ENCODE measurements at places on chromosomes 3 and 15.

DNA sequence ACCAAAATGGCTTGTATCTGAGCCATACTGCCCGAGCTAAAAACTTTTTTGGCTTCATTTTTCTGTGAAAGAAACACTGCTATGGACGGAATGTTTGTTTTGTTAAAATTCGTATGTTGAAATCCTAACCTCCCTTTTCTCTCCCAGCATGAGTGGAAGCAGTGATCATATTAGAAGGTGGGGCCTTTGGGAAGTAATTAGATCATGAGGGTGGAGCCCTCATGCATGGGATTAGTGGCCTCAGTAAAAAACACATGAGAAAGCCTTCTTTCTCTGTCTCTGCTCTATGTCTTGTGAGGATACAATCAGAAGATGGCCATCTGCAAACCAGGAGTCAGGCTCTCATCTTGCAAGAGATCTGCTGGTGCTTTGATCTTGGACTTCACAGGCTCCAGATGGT lies 7.4 kb upstream of the FNDC3B start:
- no peak for DNase-seq

DNA sequence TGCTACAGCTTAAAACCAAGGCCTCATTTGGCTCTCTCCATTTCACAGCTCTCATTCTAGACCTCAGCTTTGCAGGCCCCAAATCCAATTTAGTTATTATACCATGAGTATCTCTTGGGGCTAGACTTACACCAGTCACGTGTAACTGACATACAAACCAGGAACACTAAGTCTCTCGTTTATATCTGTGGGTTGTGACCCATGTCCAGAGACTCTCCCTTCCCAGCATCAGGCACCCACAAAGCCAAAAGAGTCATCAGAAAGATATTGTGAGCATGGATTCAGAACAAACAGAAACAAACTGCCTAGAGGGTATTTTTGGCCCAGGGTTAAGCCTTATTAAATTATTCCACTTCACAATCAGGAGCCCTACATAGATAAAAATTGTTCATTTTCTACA lies 5.6 kb upstream of the CCDC13 start:
- DNase-seq = no peak

GRCh38 chr3:129315223-129315997 lies 36.7 kb downstream of the HMCES start:
- DNase-seq = peak; percentile 32

- DNase-seq = no peak
These were observed 42.2 kb downstream of the C3orf38 start for GRCh38 chr3:88191872-88192409.

DNA sequence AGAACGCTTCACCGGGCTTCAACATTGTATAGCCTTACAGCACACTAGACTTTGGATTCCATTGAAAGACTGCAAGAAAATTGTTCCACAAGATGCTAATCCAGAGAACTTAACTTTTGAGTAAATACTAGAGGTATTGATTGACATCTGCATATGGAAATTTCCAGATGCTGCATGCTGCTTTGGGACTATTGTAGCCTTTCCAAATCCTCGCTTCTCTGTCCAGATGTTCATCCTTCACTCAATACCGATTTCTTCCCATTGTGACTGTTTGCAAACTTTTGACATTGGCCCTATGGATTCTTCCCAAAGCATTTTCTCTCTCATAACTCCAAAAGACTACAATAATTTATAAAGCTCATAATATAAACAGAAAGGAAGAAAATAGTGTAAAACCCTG lies 41.4 kb downstream of the COL6A6 start:
- DNase-seq = no peak

DNA sequence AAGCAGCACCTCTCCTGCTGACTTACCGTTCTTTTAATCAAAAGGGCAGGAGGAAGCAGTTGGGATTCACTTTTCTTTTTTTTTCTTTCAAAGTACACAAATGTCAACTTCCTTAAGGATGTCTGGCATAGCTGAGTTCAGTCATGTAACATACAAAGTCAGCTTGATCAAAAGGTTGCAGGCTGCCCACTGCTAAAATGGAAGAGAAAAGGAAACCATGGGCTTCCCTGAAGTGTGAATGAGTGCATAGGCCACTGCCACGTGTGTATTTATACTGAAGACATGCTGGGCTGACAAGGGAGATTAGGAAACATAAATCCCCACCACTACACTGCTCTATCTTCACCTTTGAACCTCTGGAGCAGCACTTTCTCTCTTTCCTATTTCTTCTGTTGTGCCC lies 312.5 kb downstream of the TIGIT start:
- peak; percentile 29 for DNase-seq

DNA sequence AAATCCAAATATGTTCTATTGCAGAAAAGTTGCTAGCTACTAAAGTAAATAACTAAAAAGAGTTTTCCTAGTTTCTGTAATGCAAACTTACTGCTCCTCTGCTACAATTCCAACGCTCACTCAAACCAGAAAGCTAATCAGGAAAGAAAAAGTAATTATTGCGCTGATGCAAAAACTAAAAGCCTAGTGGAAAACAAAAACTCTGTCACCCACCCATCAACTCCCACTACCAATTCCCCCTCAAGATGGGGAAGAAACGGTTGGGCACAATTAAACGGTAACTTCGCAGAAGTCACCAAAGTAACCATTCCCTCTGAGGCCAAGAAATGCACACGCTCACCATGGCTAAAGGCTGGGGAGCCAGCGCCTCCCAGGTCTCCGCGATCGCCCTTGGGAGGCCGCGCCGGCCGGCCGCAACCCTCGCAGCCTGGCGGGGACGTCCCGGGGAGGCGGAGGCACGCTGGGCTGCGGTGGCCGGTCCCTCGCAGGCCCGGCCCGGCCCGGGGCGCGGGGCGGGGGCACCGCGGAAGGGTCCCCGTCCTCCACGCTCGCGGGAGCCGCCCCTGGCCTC lies 684 bp downstream of the SLTM start:
- DNase-seq = peak; percentile 55

- no peak for DNase-seq
These were observed 76.4 kb downstream of the FSIP1 start for GRCh38 chr15:39706206-39706605.

- DNase-seq = peak; percentile 83
These were observed 74.1 kb downstream of the LRTM1 start for GRCh38 chr3:54853573-54854404.

DNA sequence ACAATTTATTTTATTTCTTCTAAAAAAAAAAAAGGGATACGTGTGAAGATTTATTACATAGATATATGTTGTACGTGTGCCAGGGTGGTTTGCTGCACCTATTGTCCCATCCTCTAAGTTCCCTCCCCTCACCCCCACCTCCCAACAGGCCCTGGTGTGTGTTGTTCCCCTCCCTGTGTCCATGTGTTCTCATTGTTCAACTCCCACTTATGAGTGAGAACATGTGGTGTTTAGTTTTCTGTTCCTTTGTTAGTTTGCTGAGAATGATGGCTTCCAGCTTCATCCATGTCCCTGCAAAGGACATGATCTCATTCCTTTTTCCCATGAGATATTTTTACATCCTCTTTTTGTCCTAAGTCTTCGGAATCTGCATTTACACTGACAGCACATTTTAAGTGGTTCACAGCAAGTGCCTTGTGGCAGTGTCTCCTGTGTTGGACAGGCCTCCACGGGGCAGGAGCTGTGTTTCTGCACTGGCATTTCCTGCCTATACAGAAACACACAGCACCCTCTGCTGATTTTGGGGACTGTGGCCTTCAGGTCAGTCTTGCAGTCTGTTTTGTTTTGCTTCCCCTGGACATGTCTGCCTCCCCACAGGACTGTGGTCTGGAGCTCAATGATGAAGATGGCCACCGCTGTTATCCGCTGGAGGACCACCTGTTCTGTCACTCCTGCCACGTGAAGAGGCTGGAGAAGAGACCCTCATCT lies 12.7 kb upstream of the SACM1L start:
- no peak for DNase-seq

- DNase-seq = no peak
These were observed 5.5 kb upstream of the CCDC39 start for GRCh38 chr3:180684807-180685206.

DNA sequence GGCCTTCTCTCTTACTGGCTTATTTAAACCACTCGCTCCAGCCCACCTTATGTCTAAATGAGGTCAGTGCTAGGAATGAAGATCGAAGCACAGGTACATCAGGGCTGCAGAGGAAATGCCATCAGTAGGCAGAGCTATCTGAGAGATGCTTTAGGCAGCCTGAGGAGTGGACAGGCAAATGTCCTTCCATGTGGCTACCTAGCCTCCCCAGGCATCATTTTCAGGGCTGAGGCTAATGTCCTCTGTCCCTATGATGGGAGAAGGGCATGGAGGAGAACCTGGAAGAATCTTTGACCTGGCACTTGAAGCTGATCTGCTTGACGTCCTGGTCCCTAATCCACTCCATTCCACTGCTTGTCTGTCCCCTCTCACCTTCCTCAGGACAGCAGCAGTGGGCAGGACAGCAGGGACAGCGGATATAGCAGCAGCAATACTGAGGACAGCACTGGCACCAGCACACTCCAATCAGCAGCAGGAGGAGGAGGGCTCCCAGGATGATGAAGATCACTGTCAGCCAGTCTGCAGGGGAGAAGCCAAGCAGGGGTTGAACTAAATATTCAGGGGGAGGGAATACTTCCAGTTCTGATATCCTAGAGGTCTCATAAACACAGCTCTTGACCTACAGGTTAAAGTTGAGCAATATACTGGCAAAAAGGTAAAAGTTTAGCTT lies 21.0 kb downstream of the ILDR1 start:
- no peak for DNase-seq

DNA sequence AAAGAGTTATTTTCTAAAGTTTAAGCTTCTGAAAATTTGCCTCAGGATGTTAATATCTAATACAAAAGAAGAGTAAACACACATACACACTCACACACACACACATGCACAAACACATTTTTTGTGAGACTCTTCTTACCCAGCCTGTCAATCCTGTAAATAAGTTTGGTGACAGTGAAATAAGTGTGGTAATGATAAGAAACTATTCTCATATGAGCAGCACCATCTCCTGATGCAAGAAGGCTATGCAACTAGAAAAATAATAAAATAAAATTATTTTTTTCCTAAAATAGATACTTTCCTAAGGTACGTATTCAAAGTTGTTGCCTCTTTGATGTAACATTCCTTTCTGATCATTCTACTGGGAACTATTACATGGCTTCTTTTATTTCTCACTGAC lies 155.1 kb downstream of the MECOM start:
- DNase-seq = no peak

GRCh38 chr15:66619152-66619903 lies 53.5 kb upstream of the LCTL start:
- peak; percentile 84 for DNase-seq

GRCh38 chr15:66866656-66867055 lies 164.6 kb downstream of the SMAD6 start:
- no peak for DNase-seq
